ENCODE measurements at places on chromosomes 6 and 20. TPM values are rescaled to one million over a fixed set of nuclear protein-coding genes. Genes with fewer than 3 reads are reported as not detected.

DNA sequence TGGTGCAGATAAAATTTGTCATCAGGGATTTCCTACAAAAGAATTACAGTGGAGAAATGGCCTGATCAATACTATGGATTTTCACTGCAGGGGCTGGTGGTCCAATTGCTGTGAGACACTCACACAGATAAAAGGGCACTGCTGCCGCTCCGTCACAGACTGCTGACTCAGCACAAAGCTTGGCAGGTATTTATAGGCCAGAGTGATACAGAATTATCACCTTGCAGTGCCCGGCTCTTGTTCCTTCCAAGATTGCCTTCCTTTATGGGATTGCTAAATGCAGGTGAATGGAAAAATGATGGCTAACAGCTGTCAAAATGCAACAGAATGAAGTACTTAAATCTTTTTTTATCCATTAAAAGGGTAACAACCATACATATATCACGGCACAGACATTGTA, 247.8 kb upstream of the ZFP64 start:
- H3K36me3 ChIP-seq: no peaks in the 10 kb centered on the region
- DNase-seq: no peak
- no peaks in the 10 kb centered on the region for H3K4me1 ChIP-seq
- H3K27ac ChIP-seq: no peak overlapping the region

- DNase-seq: no peak
- no peak overlapping the region for H3K4me3 ChIP-seq
- no peaks in the 10 kb centered on the region for H3K4me1 ChIP-seq
- no peaks in the 10 kb centered on the region for H3K36me3 ChIP-seq
- H3K27ac ChIP-seq: no peak overlapping the region
Observed at GRCh38 chr6:46940433-46941226, 18.9 kb upstream of the ADGRF5 start.

DNA sequence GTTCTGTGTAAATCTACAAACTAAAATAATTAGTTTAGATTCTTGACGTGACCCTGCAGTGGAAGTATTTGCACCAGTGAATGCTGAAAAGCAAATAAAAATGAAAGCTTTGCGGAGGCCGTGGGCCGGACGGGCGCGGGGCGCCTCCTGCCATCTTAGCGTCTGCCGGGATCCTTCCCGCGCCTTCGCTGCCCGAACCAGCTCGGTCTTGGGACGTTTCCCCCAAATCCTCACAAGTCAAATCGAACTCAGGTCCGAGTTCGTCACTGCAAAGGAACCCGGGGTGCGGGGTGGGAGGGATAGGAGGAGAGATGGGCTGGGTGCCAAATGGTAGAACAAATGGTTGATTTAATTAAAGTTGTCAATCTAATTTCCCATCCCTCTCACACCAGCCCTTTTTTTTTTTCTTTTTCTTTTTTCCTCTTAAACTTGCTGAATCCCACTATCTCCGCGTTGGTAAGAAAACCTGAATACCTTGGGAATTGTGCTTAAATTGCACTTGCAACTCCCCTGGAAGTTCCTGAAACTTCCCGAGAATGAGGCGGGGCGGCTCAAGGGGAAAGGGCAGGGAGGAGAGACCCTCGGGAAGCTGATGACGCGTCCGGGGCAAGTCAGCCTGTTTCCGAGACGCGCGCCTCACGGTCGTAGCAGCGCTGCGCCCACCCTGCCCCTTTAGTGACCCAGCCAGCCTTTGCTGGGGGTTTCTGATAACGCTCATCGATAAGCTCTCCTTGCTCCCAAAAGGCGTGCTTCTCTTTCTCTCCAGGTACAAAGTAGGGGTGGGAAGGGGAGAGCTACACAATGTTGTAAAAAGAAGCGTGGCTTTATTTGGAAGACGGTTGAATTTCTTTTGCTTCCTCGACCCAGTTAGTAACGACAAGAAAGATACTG, 1.8 kb downstream of the GJA1 start:
- H3K36me3 ChIP-seq: peaks cover 30% of the 10 kb centered on the region
- no peaks in the 10 kb centered on the region for H3K27me3 ChIP-seq
- peak overlapping the region; percentile 79 for H3K27ac ChIP-seq
- DNase-seq: no peak
- peaks cover 4% of the 10 kb centered on the region for H3K4me1 ChIP-seq
- H3K4me3 ChIP-seq: peak overlapping the region; percentile 94

- no peak overlapping the region for H3K4me3 ChIP-seq
- no peaks in the 10 kb centered on the region for H3K36me3 ChIP-seq
- H3K27ac ChIP-seq: no peak overlapping the region
- DNase-seq: no peak
- no peaks in the 10 kb centered on the region for H3K4me1 ChIP-seq
- no peaks in the 10 kb centered on the region for H3K27me3 ChIP-seq
Observed at GRCh38 chr6:19999319-20000191, 162.4 kb downstream of the ID4 start.

- H3K36me3 ChIP-seq: peaks cover 9% of the 10 kb centered on the region
- H3K4me3 ChIP-seq: peak overlapping the region; percentile 81
Observed at GRCh38 chr6:150068151-150068550, 770 bp downstream of the ULBP3 start.

DNA sequence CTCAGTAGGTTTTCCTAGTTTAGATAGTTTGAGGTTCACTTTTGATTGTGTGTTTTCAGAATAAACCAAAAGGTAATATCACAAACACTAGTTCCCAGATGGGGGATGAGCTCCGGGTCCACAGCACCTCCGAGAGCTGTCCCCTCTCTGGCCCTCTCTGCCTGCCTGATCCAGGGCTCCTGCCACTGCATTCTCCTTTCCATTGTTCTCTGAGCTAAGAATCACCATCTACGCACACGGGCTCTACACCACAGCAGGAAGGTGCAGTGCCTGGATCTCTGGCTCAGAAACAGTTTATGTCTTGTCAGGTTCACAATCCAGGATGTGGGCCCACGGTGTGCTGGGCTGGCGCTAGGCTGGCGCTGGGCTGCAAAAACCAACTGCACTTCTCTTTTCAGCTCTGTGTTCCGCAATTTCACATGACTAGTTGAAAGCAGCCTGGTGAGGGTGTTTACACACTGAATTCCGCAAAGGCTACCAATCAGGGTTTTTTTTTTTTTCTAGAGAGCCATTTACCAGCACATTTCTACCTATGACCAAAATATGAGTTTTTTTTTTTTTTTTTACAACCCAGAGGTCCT, 167.5 kb downstream of the SOD2 start:
- no peak for DNase-seq
- H3K36me3 ChIP-seq: no peaks in the 10 kb centered on the region
- H3K27ac ChIP-seq: no peak overlapping the region
- no peaks in the 10 kb centered on the region for H3K4me1 ChIP-seq
- H3K27me3 ChIP-seq: no peaks in the 10 kb centered on the region

- no peak overlapping the region for H3K4me3 ChIP-seq
- no peak for DNase-seq
- H3K27me3 ChIP-seq: no peaks in the 10 kb centered on the region
- no peaks in the 10 kb centered on the region for H3K4me1 ChIP-seq
- no peak overlapping the region for H3K27ac ChIP-seq
Observed at GRCh38 chr6:25239498-25239897, 39.7 kb upstream of the CARMIL1 start.

Gene SEMG1
- total RNA-seq: 2.0 TPM

GRCh38 chr20:1456300-1456699, 10.3 kb downstream of the NSFL1C start:
- no peak for DNase-seq
- H3K4me3 ChIP-seq: no peak overlapping the region

DNA sequence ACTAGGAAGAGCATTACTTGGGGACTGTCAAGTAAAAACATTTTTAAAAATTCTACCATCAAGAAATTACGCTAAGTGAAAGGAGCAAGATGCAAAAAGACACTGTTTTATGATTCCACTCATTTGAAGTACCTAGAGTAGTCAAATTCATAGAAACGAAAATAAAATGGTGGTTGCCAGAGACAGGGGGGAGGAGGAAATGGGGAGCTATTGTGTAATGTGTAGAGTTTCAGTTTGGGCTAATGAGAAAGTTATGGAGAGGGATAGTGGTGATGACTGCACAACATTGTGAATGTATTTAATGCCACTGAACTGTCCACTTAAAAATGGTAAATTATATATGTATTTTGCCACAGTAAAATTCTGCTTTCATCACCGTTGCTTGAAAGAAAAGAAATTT, 83.8 kb downstream of the UST start:
- H3K27me3 ChIP-seq: no peaks in the 10 kb centered on the region
- H3K27ac ChIP-seq: no peak overlapping the region
- H3K4me1 ChIP-seq: no peaks in the 10 kb centered on the region

DNA sequence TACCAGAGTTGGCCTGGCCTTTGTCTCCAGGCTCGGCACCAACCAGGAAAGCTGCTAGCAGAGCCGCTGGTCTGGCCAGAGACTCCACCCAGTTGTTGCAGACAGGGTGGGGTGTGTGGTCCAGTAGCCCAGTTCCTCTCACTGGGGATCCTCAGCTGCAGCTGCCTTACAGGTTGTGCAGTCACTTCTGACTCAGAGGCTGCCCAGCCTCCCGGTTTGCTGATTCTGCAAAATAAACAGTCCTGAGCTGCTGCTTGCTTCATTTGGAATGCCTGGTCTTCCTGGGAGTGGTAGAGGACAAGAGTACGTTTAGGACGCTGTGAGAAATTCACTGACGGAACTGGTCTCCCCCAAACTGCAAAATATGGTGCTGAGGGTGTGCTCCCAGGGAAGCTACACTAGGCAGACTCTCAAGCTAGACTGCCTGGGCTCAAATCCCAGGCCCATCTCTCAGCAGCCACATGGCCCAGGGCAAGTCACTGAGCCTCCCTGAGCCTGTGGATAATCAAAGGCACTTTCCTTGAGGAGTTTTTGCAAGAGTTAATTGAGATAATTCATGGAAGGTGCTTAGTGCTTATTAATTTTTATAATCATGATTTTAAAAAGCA, 246.1 kb downstream of the TFAP2C start:
- H3K36me3 ChIP-seq: no peaks in the 10 kb centered on the region
- no peaks in the 10 kb centered on the region for H3K4me1 ChIP-seq
- no peak overlapping the region for H3K27ac ChIP-seq
- DNase-seq: peak; percentile 59
- no peaks in the 10 kb centered on the region for H3K27me3 ChIP-seq

Gene ATG5
- total RNA-seq: 37.2 TPM

DNA sequence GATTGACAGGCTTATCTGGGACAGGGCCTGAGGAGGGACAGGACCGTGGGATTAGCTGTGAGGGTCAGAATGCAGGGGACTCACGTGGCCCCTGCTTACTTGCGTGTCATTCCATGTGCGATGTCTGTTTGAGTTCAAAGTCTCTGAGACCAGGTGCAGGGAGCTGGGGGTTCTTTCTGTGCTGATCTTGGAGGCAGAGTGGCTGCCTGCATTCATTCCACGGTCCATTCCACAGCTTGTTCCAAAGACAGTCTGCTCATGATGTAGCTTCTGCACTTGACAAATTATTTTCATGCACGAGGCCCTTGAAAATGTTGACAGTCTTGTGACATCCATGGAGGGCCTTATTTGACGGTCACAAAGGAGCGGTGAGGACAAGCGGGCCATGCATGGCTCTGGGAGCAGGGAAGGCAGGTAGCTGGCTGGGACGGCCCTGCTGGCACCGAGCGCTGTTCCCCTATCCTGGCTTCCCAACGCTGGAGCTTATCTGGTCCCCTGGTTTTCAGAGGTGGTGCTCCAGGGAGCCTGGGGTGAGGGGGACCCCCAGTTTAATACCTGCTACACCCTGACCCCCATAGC, 156.3 kb upstream of the RNF24 start:
- peaks cover 4% of the 10 kb centered on the region for H3K36me3 ChIP-seq
- no peak overlapping the region for H3K27ac ChIP-seq
- no peaks in the 10 kb centered on the region for H3K27me3 ChIP-seq
- peak overlapping the region; percentile 71 for H3K4me3 ChIP-seq
- no peak for DNase-seq

Gene MICB
- total RNA-seq: 6.8 TPM

Gene SIRPD
- total RNA-seq: not detected

- DNase-seq: no peak
- no peak overlapping the region for H3K27ac ChIP-seq
- H3K4me3 ChIP-seq: no peak overlapping the region
- H3K36me3 ChIP-seq: peaks cover 12% of the 10 kb centered on the region
Observed at GRCh38 chr6:31851485-31851832, 11.2 kb downstream of the NEU1 start.

DNA sequence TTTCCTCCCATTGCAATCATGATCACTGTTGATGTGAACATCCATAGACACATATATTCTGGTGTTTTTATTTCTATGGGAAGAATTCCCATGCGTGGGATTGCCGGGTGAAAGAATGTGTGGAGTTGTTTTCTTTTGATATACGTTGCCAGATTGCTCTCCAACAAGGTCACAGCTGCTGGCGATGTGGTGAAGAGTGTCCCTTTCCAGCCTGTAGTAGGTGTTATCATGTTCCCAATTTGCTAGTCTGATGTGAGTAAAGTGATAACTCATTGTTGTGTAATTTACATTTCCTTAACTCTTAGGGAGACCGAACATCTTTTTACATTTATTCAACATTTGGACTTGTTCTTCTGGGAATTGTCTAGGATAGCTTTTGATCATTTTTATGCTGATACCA, 14.5 kb upstream of the ELMO2 start:
- no peak overlapping the region for H3K4me3 ChIP-seq
- no peak overlapping the region for H3K27ac ChIP-seq
- no peak for DNase-seq
- H3K4me1 ChIP-seq: peaks cover 5% of the 10 kb centered on the region
- no peaks in the 10 kb centered on the region for H3K27me3 ChIP-seq

Gene GSTA3
- total RNA-seq: not detected

GRCh38 chr20:17892189-17892938, 76.2 kb downstream of the SNX5 start:
- no peak overlapping the region for H3K4me3 ChIP-seq
- no peak for DNase-seq
- no peak overlapping the region for H3K27ac ChIP-seq
- peaks cover 12% of the 10 kb centered on the region for H3K36me3 ChIP-seq

Gene C6orf52
- 2.3 TPM for total RNA-seq

Gene HCK
- 1.8 TPM for total RNA-seq

Gene ITPR3
- total RNA-seq: 40.3 TPM

DNA sequence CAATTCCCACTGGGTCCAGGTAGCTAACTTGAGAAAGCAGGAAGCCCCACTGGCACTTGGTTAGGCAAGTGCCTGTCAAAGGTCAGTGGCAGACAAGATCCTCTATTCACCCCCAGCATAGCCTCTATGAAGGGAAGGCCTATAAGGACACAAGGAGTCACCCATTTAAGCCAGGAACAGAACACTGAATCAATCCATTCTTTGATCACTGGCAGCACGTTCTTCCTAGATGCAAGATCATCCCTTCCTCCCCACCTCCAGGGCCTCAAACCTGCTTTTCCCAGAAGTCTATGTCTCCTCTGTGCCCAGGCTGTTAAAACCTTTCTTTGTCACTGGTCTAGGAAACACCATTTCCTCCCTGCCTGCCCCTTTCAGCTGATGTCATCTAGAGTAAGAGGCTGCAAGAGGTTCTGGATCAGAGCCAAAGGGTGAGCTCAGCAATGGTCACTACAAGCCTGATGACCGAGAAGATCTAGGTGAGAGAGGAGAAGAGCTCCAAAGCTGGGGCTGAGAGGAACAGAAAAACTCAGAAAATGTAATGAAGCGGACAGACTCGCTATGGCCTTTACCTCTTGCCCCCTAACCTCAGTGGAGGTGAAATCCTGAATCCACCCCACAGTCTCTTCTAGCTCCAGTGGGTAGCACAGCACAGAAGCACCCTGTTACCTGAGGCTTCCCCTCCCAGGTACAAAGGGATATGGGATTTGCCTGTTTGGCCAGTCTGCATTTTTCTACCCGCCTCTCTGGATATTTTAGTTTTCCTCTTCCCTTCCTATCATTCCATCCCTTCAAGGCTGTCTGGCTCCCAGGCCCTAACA, 1.8 kb downstream of the GTPBP2 start:
- H3K27me3 ChIP-seq: no peaks in the 10 kb centered on the region
- H3K4me3 ChIP-seq: peak overlapping the region; percentile 99
- DNase-seq: no peak
- H3K36me3 ChIP-seq: peaks cover 37% of the 10 kb centered on the region
- H3K4me1 ChIP-seq: no peaks in the 10 kb centered on the region

Gene GFOD1
- 6.1 TPM for total RNA-seq

Gene HAO1
- not detected for total RNA-seq

Gene EYA2
- total RNA-seq: 0.74 TPM

Gene OR2B6
- not detected for total RNA-seq

Data from H9 (cell line).